H9 (cell line): ENCODE measurements at places on chromosomes 11 and 22.

DNA sequence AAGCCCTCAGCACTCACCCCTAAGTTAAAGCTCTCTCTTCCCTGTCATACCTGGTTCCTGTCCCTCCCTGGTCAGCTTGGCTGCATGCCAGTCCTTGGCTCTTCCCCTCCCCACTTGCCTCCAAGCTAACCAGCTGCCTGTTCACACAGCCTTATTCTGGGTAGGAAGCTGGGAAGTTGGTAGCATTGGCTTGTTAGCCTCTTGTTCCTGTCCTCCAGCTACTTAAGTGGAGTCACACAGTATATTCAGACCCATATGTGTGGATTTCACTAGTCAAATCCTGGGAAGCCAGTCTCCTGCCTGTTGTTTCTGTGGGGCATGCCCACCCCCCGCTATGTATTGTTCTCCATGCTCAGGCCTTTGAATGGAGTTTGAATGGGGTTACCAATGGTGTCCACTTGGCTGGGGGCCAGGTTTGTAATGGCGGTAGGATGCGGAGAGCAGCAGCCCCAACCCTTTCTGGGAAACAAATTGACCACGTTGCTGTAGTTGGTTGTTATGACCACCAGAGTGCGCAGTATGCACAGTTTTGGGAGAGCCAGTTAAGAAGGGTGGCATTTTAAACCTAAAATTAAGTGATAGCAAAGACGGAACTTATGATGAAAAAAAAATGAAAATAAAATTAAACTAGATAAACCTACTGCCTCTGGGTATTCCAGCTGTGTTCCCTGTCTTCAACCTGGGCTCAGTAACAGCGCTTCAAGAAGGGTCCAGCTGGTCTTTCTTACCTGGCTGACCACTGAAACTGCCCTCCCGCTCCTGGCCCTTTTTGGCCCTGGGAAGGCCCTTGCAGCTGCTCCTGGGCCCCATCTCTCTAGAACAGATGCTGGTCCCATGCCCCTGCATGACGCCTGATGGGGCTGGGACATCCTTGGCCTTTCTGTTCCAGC lies 10.7 kb upstream of the RPS3 start:
- peak; percentile 86 for DNase-seq

- no peak for DNase-seq
Measured at GRCh38 chr11:32381179-32381578, 54.2 kb downstream of the WT1 start.

GRCh38 chr22:38715176-38715764 lies 9.5 kb downstream of the GTPBP1 start:
- no peak for DNase-seq

DNA sequence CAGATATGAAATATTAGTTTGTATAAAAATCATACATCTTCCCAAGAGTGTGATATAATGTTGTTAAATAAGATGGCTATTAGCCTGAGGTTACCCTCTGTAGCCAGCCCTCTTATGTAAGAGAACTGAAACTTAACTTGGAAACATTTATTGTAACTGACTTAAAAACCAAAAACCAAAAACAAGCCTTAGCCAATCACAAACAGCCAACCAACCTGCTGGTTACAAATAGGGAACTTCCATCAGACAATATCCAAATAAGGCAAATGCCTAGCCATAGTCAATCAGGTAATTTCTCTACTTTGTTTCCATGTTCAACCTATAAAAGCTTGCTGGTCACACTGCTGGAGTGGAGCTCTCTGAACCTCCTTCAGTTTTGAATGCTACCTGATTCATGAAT lies 14.1 kb downstream of the KBTBD3 start:
- no peak for DNase-seq

DNA sequence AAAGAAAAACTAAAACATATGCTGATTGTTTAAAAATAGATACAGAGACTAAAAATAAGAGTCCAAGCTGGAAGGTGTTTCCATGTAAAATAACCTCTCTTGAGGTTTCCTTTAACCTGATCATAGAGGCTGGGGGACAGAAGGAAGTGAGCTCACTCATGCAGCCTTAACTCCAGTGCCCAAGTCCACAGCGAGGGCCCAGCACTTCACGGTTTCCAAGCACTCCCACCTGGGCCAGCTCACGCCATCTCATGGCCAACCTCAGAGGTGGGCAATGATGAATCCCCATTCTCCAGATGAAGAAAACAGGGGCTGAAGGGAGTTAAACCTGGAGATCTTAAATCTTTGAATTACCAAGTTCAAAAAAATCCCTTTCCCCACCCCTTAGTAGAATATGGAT lies 14.9 kb upstream of the TFIP11 start:
- no peak for DNase-seq

DNA sequence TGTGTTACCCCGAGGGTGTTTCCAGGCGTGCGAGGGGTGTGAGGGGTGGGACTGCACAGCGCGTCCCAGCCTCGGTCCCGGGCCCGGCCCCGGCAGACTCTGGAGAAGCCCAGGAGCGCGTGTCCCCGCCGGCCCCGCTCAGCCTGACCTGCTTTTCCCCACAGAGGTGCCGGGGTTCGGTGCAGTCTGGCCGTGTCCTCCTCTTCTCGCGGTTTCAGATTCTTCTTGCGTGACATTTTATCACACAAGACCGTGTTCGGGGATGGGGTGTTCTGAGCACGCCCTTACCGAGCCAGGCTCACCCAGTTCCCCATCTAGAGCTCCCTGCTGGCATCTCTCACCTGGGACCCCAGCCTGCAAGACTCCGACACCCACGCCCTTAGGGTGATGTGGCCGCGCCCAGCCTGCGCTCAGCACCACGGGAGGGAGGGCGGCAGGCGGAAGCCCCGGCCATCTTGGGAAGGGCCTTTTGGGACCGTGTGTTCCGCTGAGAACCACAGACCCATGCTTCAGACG lies 775.6 kb downstream of the BRD1 start:
- DNase-seq = peak; percentile 60

DNA sequence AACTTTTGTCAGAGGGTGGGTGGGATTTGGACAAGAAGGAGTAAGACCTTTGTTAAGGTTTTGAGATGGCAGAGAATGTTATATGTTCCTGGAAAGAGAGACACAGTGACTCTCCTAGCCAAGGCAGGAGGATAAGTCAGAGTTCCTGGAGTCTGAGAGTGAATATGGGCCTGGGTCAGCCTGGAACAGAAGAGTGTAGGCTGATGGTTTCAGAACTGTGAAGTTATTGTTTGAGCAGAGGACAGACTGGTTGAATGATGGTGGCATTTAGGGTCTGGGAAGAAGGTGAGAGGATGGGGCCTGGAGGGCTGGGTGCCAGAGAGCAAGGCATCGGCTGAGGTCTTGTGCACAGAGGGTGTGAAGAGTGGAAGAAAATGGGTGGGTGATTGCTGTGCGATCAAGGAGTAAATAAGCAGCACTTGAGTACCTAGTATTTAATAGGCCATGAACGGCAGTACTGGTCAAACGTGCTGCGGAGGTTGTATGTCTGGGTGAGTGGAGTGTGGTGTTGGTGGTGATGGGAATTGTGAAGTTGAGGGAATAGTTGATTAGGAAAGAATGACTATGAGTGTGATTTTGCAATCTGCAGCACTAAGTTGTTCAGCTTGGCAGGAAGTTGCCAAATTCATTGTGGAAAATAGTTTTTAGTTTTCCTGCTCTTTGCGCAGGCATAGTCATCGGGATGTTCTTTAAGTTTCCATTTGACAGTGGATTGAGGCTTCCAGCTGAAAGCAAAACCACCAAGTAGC lies 1.8 kb downstream of the PANX1 start:
- no peak for DNase-seq

- no peak for DNase-seq
Measured at GRCh38 chr22:20940186-20940651, 23.0 kb downstream of the CRKL start.

- DNase-seq = no peak
Measured at GRCh38 chr11:114256967-114257286, 39.3 kb upstream of the NNMT start.
